ENCODE measurements at places on chromosomes 12 and 14.

DNA sequence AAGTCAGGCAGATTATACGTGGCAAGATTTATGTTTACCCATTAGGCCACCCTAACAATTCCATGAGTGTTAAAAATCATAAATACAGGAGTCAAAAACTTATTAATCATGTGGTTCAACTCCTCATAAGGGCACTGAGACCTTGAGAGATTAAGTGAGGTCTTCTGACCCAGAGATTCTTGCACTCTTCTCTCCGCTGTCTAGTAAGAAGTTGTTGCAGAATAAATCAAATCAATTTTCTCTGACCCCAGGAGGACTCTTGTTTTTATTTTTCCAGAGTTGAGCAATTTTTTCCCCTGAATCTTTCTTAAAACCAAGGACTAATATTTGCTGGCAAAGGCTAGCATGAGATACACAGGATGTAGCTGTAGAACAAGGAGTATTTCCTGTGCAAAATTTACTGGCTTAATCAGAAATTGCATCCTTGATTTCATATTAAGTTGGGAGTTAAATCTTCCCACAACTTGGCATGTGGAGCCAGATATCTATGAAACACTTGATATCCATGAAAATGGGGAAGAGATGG is 90.9 kb upstream of the PTHLH start:
- DNase-seq = no peak

DNA sequence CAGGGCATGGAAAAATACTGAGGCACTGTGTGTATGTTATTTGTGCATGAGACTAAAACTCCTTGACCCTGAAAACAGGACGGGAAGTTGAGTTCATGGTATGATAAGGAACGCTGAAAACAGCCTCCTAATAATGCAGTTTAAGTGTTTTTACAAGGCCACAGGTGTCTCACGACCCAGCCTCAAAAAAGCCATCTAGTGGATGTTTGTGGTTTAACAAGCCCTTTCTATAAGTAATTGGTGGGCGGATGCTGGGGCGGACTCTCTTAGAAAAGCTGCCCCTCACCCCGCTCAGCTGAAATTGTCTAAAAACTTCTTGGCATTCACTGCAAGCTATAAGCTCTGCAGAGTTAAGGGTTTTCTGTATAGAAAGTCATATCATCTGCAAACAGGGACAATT is 184.5 kb downstream of the NUBPL start:
- no peak for DNase-seq

GRCh38 chr14:51550636-51551035 is 101.1 kb upstream of the FRMD6 start:
- DNase-seq = no peak

DNA sequence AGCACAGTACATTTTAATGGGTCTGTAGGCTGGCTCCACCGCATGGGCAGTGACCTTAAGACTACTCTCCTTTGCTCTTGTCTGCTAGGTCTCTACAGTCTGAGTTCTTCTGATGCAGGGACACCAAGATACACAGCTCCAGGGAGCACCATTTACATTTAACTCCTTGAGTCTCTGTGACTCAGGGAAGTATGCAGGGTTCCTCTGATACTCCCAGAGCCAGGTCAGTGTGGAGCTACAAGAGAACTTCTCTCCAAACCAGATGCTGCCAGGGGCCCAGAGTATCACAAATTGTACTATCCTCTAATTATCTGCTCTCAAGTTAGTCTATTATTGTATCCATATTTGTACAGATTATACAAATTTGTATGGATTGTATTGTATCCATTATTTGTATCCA is 15.2 kb downstream of the ZFP36L1 start:
- DNase-seq = no peak

DNA sequence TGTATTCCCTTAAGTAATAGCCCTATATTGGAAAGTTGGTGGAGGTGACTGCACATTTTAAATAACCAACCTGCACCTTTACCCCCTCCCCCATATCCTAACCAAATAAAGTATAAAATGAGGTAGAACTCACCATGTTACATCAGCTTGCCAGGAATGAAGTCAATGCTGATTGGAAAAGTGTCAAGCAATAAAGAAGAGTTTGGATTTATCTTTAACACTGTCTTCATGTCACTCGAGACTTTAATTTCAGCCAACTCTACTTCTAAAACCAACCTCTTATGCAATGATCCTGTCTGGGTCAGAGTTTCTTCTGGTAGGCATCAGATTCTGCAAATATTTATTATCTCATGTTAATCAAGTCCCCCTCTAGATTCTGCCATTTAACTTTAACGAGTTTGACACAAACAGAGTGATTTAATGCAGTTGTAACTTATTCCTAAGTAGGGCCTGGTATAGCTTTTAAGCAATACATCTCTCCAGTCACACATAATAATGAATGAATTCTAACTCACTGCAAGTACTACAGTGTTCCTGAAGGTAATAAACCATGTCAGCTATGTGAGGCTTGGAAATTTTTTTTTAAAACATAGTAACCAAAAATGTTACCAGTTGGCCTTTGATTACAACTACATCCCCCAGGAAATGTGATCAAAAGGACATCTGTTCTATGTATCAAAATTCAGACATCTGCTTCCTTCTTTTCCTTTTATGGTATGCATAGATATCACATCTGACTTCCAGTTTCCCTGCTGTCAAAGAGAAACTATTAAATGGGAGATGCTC is 98.7 kb downstream of the ERGIC2 start:
- no peak for DNase-seq

DNA sequence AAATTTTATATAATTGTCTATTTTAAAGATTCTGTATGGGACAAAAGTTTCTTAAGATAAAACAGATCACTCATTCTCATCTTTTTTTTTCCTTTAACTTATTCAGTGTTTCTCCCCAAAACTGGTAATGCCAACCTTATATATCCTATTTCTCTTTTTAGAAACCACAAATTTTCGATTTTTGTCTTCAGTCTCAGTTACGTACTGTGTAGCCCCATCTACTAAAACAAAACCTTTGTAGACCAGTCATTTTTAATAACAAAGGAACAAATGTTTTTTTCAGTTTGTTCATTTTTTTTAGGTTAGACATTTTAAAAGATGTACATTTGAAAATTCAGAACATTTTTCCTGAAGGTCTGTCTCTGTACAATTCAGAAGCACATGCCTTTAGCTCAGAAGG is 18.2 kb downstream of the PNMA1 start:
- no peak for DNase-seq

DNA sequence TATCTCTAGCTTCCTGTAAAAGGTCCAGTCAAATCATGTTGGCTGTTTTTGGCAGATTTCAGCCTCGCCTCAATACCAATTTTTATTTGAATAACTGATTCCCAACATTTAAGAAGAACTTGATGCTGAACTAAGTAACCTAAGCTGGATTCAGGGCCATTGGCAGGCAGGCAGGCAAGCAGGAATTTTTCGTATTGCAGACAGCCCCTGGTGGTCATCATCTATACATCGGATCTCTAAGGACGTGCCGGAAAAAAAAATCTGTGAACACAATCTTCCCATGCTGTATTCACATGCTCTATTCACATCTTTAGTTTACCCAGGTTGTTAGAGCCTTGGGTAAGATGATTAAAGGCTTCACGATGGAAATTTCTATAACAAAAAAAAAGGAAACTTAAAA is 7.0 kb downstream of the VCPKMT start:
- no peak for DNase-seq

DNA sequence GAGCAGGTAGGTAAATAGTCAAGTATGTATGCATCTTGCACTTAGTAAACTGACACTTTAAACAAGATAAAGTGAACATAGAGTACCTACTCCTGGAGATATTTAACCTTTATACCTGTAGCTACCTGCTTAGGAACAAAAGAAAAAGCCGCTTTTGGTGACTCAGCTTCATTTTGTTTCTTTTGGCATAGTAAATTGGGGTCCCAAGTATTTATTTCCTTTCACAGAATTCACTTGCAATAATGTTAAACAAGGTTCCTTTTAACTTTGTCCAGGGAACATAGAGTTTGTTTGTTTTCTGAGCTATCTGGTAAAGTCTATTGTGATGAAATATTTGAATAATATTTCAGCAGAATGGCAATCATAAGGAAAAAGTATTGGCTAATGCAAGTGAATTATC is 20.0 kb downstream of the SLCO1B3 start:
- DNase-seq = no peak

DNA sequence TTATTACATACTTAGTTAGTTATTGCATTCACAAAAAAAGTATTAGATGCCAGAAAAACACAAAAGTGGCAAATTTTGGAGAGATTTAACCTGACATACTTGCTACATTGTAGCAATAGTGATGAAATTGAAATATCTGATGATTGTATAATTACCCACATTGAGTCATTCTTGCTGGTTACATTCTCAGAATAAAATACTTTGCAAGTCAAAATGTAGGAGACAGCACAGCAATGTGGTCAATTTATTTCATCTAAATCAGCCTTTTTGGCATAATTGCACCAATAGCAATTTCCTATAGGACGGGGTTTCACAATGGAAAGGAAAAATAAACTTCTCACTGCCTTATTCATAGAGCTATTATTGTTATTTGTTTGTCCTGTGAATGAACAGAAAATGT is 125.0 kb upstream of the ETV6 start:
- no peak for DNase-seq

DNA sequence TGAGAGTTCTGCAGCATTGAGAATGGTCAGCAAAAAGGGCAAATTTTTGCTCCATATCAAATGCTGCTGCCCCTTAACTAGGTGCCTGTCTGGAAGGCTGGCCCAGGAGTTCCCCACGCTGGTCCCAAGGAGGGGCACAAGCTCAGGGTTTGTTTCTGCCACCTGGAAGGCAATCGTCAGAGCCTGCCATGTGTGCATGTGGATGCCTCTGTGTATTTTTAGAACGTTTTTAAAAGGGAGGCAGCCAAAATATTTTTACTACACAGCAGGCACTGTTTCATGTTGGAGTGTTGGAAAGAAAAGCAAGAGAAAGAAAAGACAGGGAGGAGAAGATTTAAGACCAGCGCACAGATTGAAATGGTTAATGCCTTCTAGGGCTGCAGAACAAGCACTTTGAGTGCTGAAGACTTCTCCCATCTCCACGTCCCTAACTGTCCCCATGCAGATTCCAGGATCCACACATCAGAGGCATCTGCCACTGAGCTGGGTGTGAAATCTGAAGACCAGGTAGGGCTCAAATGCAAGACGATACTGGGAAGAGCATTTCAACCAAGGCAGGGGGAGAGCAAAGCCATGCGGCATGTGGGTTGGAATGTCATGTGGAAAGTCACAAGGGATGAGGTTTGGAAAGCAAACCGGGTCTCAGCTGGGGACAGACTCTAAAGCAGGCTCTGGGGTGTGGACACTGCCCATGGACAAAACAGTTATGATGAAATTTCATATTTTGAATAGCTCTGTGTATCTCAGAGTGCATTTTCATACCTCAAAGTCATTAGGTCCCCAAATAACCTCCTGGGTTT is 557.2 kb downstream of the BCL11B start:
- DNase-seq = no peak

DNA sequence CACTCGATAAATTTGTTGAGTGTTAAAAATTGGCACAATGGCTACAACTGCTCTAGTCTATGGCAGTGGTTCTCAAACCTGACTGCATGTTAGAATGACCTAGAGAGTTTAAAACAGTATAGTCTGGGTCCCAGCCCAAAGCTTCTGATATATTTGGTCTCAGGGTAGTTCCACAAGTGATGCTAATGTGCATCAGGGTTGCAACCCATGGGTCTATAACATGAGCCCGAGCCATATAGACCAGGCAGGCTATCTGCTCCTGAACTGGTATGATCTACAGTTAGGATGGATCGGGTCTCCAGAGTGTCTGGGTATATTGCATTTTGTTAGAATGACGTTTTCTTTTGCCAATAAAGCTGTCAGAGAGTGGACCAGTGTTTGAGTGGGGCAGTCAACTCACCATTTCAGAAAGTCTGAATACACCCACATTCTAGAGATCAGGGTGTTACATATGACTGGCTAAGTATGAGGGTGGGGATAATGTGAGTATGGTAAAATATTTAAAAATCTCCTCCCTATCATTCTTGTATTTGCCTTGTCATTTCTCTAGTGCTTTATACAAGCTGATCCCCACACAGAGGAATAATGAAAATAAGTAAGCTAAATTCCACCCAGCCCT is 80.9 kb downstream of the FRMD6 start:
- no peak for DNase-seq

DNA sequence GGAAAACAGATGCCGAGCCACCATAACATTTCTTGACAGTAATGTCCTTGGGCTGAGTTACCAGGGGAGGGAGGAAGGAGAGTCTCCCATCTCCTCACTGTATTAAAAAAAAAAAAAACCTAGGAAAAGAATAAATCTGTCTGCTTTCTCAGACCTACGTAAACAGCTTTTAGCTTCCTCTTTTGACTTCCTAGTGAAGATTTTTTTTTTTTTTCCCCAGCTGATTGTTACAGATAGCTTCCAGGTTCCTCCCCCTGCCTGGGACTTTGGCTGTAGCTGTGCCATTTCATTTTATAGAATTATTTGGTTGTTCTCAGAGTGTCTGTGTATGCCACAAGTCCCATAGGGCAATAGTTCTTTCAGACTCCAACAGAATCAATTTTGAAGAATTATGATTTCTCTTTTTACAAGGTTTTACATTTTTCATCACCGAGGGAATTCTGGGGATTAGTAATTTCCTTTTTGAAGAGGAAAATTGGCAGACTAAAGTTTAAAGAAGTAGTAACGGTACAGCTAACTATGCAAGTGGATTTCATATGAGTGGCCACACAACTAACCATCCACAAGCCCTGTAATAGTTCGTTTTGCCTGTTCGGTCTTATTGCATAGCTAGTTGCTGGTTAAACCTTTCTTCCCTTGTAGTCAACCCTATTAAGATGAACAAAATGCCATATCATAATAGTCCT is 23.1 kb upstream of the GNS start:
- DNase-seq = no peak

DNA sequence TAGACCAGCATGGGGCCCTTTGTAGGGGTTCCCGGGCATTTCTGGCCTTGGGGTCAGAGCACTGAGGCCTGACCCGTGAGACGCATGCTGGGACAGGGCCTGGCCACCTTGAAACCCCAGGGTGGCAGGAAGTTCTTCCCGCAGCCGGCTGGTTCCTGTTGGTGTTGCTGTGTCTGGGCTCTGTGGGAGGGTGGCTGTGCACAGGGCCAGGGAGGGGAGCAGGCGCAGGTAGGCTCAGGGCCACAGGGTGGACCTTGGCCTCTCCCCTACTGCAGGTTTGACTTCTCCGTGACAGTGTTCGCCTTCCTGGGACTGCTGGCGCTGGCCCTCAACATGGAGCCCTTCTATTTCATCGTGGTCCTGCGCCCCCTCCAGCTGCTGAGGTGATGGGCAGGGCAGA is 48.2 kb downstream of the SLC8B1 start:
- DNase-seq = no peak

DNA sequence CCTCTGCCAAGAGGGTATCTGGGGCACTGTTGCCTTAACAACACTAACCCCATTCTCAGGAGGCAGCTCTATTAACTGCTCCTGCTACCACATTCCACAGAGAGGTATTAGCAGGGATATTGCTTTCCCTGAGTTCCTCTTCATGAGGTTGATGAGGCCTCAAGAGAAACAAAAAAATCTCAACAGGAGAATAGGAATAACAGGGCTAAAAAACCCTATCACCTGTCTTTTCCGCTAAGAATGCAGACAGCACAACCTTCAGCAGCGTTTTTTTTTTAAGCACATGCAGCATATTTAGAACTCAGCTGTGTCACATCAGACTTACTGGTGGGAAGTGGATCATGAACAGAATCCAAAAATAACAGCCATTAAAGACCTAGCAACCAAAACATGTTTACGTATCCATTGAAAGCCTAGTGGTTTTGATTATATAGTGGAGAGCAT is 29.2 kb downstream of the ATF7 start:
- no peak for DNase-seq

All from COR-L47 (cell line).